ENCODE measurements at places on chromosomes 7 and 10.

- DNase-seq: no peak
Measured at GRCh38 chr7:39399986-39400385, 166.2 kb upstream of the YAE1 start.

DNA sequence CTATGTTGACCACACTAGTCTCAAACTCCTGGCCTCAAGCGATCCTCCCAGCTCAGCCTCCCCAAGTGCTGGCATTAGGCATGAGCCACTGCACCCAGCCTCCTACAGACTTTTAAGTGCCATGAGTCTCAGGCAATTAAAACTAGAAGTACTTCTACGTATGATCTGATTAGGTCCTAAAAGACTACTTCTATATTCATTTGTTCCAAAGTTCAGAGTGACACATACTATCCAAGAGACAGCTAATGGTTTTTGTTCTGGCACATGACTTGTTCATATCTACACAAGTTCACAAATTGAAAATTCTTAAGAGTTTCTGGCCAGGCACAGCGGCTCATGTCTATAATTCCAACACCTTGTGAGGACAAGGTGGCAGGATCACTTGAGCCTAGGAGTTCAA lies 11.7 kb downstream of the ARHGAP19 start:
- no peak for DNase-seq

DNA sequence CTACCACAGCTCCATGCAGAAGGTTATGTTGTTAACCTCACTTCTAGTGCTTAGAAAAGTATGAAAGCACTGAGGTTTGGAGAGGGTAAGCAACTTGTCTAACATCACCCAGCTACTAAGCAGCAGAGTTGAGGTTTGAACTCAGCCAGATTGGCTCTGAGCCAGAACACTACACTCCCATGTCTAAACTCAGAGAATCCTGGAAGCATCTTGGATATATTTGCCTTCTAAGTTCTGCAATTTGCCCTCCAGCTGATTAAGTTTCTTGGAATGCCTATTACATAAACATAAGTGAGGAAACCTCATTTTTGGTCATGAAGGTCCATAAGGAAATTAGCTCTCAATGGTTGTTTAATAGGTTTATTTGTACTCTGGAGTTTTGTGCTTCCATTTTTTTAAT lies 78.1 kb upstream of the PHYHIPL start:
- no peak for DNase-seq

- DNase-seq: no peak
Measured at GRCh38 chr10:22466763-22467334, 121.6 kb downstream of the SPAG6 start.

DNA sequence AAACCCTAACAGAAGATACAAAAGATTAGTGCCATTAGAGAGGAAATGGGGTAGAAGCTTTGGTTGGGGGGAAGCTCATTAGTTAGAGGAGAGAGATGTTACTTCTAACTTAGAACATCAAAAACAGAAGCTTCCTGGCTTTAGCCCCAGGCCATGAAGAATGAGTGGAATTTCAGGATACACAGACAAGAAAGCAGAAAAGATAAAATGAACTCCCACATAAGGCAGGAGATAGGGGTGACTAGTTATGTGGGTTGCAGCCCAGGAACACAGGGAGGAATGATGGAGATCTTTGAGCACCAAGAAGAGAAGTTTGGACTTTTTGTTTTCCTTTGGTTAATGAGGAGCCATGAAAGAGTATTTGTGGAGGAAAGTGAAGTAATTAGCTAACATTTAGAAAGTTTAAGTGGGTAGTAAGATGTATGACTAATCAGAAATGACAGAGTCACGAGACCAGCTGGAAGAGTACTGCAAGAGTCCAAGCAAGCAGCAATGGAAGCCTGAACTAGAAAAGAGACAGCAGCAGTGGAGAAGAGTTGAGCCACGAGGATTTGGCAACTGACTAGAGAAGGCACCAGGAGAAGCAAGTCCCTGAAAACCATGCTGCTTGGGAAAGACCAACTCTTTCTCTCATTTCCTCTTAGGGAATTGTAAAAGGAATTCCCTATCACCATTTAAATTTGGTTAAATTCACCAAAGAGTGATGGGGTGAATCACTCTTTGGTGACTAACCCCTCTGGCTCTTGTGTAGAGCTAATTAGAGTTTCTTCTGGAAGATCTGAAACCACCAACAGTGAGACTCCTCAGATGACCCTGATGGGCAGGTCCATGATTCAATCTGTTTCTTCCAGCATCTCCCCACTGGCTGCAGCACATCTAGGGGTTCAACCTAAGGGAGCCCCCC lies 131.9 kb downstream of the KCNMA1 start:
- DNase-seq: no peak

- no peak for DNase-seq
Measured at GRCh38 chr10:95661818-95662217, 5.3 kb upstream of the ALDH18A1 start.

DNA sequence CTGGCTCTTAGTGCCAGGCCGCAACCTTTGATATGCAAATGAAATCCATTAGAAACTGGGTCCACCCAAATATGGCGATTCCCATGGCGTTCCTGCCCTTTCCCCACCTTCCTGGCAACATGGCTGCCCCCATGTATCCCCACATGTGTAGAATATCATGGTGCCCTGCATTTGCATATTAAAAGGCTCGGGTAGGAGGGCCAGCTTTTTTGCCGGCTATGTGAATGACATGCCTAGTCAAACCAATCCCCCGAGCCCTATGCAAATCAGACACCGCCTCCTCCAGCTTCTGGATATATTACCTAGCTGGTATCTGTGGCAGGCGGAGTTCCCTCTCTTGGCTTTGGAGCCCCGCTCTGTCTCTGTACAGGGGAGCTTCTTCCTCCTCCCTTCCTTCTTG lies 18.3 kb downstream of the MMS19 start:
- DNase-seq: no peak

DNA sequence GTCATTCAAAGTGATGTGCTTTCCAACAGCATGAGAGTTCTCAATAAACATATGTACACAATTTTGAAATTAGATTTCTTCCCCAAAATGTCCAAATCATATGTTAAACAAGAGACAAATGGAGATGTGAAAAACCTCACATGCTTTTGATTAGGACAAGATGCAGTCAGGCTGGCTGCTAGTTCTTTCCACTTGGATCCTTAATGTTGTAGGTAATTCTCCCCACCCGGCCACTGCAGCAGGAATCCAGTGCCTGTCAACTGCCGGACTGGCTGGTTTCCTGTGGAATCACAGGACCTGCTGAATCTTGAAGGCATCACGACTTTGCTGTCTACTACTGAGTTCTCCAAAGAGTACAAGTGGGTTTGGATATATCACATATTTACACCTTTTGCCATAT lies 138.6 kb upstream of the AKR1E2 start:
- DNase-seq: no peak

DNA sequence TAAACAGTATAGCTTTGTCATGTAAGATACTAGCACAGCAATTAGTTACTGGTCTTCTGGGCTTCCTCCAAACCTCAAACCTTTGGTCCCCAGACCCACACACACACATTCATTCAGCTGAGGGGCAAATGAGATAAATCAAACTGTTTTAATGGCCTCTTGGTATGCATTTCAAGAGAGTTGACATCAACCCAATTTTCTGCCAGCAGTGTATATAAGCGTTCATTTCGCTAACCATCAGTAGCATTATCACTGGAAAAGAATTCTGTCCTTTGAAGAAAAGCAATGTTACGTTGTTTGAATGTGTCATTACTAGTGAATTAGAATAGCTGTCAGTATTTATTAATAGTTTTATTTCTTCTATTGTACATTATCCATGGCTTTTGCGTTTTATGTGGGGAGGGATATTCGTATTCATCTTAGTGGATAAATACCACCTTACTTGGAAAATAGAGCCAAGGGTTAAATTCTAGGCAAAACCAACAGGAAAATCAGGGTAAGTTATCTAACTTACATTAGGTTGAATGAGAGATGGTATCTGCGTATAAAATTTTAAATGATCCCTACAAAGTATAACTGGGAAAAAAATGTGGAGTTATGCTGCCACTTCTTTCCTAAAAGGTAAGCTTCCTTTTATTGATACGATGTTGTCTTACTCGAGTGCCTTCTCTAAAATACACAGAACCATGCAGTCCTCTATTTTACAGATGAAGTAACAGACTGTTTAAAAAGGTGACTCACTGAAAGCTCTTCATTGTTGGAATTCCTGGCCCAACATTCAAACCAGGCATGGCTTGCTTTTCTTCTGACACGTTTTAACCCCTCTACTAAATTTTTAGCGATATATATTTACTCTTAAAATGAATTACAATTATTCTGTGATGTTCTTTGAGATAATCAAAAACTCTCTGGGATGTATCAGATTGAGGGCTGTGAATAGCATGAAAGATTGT lies 2.0 kb upstream of the ZMYND11 start:
- no peak for DNase-seq

DNA sequence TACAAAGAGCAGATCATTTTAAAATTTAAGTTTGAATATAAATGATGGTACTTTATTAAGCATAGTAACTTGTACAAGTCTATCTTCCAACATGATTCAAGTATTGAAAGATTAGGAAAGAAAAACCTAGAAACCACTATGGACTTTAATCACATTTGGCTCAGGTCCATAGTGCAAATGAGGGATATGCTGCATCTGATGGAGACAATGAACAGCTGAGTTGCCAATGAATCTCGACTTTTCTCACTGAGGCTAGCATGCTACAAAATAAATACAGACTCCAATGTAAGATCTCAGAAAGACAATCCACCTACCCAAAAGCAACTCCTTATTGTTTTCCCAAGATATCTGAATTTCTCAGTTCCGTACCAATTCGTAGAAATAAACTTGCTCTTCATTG lies 89.8 kb downstream of the SEMA3A start:
- no peak for DNase-seq

DNA sequence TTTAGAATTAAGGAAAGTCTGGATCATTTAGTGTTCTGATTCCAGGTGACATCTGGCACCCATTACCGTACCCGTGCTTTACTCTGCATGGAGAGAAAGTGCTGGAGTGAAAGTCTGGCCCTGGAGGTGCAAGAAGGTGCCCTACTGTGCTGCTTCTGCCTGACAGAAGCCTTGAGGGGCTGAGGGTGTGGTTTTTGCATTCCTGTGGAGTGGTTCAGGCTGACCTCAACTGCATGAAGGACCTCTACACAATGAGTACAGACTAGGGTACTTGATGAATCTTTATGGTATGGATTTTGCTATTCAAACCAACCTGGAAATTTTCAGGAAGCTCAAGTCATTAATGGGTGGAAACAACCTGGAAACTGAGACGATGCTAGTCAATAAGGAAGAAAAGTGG lies 45.1 kb upstream of the GSAP start:
- no peak for DNase-seq

GRCh38 chr10:4196183-4196582 lies 411.2 kb upstream of the KLF6 start:
- DNase-seq: no peak

DNA sequence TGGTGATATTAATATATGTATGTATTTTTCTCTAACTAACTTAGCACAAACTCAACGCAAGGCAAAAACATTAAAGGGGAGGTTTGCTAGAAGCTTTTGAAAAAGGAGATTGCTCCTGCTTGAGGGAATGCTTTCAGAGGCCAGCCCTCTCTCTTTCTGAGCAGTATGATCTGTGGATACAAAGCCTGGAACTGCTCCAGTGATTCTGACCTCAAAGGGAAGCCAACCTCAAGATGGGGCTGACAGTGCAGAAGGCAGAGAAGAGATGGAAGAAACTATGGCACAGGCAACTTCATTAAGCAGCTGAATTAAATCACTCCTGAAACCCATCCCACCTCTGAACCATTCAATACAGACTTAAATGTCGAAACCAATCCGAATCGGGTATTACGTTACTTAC lies 102.4 kb downstream of the USP6NL start:
- DNase-seq: no peak

DNA sequence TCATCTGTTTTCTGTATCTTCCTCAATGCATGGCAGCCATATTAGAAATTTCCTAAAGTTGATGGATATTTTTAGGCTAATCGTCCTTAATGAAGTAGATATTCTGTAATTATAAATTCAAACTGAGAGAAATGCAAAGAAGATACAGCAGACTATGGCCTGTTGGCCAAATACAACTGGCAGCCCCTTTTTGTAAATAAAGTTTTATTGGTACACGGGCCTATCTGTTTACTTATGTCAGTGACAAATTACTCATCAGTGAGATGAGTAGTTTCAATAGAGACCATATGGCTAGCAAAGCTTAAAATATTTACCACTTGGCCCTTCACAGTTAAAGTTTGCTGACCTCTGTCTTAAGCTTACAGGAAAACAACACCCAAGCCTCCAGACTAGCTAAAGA lies 112.3 kb downstream of the HTR7 start:
- DNase-seq: no peak

DNA sequence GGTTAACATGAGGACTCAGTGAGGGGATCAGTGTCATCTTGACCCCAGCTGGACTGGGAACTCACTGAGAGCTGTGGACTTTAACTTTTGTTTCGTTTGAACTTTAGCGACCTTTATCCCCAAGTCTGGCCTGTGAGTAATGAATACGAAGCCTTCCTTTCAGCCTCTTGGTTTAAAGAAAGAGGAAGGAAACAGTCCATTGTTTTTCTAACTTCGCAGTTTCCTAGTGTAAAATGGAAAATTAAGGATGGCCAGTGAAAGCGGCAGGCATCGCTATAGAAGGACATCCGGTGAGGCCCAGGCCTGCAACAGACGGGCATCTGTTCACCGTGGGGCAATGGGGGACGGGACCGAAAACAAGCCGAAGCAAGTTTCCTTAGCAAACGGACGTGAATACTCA lies 44.1 kb upstream of the ADO start:
- DNase-seq: no peak

GRCh38 chr7:130641040-130641439 lies 27.5 kb downstream of the COPG2 start:
- DNase-seq: no peak

DNA sequence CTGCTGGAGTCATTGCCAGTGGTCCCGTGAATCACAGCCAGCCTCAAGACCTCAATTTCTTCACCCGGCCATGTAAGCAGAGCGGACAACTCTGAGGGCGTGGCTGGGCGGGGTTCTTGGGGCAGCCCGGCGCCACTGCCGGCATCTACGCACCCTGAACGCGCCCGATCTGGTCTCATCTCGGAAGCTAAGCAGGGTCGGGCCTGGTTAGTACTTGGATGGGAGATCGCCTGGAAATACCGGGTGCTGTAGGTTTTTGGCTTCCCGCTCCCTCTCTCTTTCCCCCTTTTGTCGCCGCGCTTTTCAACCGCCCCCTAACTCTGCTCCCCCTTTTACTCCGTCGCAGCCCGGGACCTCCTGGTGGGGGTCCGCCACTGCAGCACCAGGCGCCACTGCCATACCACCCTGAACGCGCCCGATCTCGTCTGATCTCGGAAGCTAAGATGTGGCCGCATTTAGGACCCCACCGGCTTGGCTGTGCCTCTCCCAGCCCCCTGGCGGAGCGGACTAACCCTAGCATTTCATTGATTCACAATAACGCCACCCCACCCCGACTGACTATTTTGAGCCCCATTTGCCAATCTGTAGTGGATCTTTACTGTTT lies 25.3 kb downstream of the GARIN1A start:
- DNase-seq: no peak

DNA sequence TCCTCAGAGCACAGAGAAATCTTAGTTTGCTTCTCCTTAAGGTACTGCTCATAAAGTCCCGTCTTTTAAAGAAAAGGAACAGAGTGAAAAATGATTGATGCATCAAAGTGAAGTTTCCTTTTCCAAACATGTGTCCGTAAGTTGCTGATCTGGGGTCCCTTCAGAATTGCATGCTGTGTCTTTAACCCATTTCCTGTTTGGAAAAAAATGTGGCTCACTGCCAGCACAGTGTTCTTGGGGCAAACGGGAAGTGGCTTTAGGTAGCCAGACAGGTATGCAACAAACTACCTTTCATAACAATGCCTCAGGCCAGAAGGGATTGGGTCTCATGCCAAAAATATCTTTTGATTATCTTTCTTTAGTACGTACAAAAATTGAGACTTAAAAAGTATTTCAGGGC lies 50.9 kb downstream of the TFAM start:
- DNase-seq: no peak

- DNase-seq: no peak
Measured at GRCh38 chr7:79877874-79878465, 256.7 kb upstream of the GNAI1 start.
